Activated T-helper 1 cell treated with anti-CD3 and anti-CD28 coated beads, Interleukin-2, amount 50 U/mL, for 16 hours (primary cell): ENCODE measurements at places on chromosomes 7 and 10.

DNA sequence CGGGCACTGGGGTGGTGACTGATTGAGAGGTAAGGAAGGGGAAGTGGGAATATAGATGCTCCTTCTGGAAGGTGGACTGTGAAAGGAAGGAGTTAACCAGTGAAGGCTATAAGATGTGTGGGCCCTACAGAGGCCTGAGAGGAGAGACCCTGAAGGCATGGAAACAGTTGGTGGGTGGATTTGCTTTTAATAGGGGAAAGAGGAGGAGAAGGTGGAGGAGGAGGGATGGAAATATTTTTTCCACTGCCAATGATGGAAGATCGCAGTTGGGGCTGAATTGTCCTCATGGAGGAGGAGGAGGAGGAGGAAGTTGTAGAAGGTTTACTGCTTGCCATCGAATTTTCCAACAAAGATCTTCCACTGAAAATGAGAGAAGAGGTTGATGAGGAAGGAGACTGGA is 80.3 kb downstream of the KIAA1217 start:
- DNase-seq: no peak

DNA sequence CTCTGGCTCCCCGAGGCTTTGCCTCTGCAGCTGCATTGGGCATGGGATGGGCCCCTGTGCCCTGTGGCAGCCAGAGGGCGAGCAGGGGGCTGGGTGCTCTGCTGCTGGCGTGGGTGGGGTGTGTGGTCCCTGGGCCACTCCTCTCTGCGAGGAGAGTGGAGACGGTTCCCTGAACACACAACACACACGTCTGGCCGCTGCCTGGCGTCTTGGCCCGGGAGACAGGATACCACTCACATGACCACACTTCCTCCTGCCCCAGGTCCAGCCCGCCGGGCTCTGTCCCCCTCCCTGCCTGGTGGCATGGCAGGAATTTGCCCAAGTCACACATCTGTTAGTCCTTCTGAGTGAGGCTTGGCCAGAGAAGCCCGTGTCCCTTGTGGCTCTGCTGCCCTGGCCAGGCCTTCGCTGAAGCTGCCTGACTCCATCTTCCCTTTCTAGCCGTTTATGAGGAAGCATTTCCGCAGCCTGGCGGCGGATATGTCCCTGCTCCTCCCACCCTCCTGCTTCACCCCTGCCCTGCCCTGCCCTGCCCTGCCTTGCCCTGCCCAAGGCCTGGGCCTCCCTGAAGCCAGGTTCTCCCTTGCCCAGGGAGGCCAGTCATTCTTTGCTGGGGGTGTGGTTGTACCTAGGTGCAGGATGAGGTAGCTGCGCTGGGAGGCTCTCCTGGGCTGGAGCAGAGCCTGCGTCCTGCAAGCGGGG is 3.0 kb downstream of the BRI3 start:
- DNase-seq: no peak

GRCh38 chr7:157483971-157484410 is 147.2 kb downstream of the DNAJB6 start:
- DNase-seq: no peak

GRCh38 chr10:43042503-43043341 is 34.1 kb upstream of the RET start:
- no peak for DNase-seq

- DNase-seq: no peak
These were observed 44.7 kb downstream of the PITRM1 start for GRCh38 chr10:3127921-3128320.

- DNase-seq: no peak
These were observed 1.3 kb upstream of the SPOCK2 start for GRCh38 chr10:72089618-72090017.

- no peak for DNase-seq
These were observed 62.5 kb downstream of the NKX6-2 start for GRCh38 chr10:132723330-132723970.

DNA sequence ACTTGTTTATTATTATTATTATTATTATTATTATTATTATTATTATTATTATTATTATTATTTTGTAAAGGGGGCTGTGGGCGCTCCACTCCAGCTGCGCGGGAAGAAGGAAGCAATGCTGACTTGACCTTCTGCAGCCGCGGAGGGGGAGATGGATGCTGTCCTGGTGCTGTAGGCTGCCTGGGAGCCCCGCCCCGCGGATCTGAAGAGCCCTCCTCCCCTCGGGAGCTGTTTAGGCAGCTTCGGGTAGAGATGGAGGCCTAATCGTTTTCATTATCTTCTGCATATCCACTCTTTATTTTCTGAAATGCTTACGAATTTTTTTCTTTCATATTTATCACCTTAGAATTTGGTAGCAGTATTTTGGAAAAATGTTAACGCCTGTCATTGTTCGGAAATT is 101.2 kb upstream of the KLF6 start:
- no peak for DNase-seq

DNA sequence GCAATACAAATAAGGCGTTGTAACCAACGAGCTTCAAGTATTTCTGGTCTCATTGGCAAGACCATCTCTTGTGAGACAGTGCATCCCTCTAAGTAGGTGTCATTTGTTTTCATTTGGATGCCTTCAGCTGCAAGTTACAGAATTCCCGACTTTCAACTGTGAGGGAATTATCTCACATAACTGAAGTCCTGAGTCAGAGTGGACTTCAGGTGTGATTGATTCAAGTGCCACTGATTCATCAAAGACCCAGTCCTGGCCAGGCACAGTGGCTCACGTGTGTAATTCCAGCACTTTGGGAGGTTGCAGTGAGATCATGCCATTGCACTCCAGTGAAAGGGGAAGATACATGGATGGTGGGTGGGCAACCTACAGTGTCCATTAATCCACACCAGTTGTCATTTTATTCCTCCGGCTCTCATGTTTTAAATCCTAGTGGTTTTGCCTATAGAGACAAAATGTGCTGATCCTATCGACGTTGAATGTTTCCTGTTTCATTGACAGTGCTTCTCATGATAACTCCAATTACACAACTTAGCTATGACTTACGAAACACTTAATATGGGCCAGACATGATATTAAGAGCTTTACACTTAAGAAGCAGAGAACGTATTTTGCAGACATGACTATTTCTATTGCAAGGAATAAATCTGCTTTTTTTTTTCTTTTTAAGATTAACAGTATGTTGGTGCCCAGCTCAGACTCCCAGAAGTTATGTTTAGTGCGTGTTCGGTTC is 268.0 kb downstream of the FRMD4A start:
- DNase-seq: no peak

DNA sequence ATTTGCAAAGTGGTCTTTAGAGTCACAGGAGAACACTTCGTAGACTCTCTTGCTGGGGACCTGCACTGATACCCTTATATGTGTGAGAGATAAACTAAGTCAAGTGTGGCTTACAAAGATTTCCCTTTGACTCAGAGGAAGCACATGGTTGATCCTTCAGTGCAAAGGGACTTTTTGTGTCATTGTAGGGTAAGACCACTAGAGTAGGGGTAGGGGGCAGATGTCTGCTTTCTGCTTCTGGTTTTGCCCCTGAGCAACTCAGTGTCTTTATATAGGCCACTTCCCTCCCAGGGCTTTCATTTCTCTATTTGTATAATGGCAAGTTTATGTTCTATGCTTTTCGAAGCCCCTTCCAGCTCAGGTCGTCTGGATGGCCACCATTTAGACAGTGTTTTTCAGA is 281.7 kb downstream of the SORCS3 start:
- DNase-seq: no peak

DNA sequence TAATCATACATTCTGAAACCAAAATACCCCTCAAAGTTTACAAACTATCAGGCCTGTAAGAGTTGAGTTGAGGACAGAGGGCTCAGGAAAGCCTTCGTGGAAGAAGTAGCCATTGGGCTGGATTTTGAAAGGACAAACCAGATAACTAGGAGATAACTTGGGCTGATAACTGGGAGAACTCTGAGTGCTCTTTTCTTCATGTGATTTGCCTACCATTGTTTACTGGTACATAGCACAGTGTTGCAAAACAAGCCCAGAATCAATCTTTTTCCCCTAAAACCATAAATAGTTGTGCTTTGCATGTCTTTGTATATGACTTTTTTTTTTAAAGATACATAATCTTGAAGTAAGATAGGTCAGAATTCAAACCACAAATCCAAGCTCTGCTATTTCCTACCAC is 106.7 kb upstream of the ITGB1 start:
- no peak for DNase-seq

- DNase-seq: no peak
These were observed 113.3 kb downstream of the CYTH3 start for GRCh38 chr7:6159097-6159483.

- no peak for DNase-seq
These were observed 14.6 kb downstream of the ZNF3 start for GRCh38 chr7:100066953-100067352.

DNA sequence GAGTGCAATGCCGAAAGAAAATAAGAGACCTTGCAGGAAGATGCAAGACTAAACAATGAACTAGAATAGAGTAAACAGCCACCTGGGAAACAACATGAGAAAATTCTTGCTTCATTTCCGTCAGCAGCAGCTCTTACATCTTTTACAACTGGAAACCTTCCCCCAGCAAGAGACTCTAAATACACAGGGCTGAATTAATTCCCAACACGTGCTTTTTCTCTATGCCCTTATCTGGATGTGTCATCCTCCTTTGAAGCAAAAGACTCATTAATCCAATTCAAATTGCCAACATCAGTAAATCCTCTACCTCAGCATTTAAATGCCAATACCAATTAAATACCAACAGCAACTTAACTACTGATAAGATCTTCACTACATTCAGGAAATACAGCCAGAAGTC is 99.0 kb upstream of the PDE1C start:
- DNase-seq: no peak

DNA sequence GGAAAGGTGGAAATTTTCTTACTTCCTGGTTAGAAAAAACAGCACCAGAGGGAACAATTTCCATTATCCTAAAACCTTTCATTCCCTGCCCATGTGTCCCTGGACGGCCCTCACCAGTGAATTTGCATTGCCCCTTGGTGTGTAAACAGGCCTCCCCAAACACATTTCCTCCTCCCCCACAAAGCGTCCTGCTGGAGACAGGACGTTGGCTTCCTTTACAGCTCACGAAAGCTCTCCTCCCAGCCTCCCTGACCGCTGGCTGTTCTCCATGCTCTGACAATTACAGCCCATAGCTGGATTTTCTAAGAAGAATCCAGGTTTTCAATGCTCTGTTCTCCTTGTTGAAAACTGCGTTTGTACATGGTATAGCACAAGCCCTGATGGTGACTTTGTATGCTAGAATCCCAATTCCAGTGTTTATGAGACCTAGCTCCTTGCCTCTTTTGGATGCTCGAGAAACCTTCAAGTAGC is 724.2 kb upstream of the CELF2 start:
- DNase-seq: no peak

GRCh38 chr10:34780818-34781380 is 34.2 kb downstream of the PARD3 start:
- DNase-seq: no peak
